ENCODE measurements at places on chromosomes 2 and 18.
A peak's percentile ranks its signal among the peaks of the same experiment; 100 is the strongest.

DNA sequence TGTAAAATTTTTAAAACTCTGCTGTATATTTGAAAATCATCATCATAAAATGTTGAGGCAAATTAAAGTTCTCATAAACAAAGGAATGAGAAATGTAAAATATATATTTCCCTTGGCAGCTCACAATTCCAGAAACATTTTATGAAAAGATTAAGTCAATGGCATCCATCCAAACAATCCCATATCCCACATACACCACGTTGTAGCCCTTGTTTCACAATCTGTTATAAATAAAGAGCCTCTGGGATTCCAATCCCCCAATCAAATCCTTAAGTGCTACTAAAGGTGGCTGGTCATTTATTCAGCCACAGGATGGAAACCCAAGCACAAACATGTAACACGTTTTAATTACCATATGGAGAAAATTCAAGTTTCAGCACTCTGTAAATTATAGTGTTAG is 51.7 kb downstream of the GFPT1 start:
- no peak for DNase-seq

DNA sequence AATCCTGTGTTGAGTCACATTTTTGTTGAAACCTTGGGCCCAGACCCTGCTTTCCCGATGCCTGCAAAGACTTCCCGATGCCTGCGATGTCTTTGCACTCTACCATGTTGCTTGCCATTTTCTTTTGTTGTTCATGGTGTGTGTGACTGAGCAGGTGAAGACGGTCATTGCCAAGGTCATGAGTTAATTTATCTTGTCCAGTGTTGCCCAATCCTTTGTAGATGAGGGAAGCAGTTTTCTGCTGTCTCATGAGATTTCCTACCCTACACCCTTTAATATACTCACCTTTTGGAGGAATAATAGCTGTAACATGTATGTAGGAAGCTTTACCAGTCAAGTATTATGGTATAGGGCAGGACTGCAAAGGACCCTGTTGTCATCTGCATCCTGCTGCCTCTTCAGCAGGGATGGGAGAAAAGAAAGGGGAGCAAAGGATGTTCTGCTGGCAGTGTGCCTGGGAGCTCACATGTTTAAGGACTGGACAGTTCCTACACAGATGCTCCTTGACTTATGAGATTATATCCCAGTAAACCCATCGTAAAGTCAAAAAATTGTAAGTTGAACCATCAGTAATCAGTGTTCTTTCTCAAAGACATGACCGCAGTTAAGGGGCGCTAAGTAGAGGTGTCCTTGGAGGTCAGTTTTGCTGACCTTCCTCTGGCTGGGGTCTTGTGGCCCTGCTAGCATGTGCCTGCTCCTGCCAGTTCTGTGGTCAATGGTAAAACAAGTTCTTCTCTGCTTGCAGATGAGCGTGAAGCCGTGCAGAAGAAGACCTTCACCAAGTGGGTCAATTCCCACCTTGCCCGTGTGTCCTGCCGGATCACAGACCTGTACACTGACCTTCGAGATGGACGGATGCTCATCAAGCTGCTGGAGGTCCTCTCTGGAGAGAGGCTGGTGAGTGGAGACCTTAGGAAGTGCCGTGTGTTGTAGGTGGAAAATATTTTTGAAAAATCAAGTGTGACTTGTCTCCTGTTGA is 124.8 kb upstream of the EML6 start:
- no peak for DNase-seq

- DNase-seq = no peak
Measured at GRCh38 chr2:230413479-230413878, 2.5 kb upstream of the SP100 start.

DNA sequence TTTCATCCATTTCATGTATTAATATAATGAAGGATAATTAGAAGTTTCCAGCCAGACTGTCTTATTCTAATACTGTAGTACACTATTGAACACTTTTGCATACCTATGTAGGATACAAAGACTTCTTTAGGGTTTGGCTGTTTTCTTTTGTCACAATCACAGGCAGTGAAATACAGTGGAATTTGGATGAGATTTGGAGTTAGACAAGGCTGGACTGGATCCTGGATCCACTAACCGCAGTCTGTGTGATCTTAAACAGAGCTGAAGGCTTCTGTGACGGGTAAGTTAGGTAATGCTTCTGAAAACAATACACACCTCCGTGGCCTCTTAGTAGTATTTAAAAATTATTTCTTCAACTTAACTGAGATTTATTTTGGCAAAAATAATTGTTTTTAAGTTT is 1128.6 kb upstream of the CDH2 start:
- DNase-seq = no peak

GRCh38 chr18:26021061-26021754 is 69.2 kb downstream of the SS18 start:
- DNase-seq = no peak

DNA sequence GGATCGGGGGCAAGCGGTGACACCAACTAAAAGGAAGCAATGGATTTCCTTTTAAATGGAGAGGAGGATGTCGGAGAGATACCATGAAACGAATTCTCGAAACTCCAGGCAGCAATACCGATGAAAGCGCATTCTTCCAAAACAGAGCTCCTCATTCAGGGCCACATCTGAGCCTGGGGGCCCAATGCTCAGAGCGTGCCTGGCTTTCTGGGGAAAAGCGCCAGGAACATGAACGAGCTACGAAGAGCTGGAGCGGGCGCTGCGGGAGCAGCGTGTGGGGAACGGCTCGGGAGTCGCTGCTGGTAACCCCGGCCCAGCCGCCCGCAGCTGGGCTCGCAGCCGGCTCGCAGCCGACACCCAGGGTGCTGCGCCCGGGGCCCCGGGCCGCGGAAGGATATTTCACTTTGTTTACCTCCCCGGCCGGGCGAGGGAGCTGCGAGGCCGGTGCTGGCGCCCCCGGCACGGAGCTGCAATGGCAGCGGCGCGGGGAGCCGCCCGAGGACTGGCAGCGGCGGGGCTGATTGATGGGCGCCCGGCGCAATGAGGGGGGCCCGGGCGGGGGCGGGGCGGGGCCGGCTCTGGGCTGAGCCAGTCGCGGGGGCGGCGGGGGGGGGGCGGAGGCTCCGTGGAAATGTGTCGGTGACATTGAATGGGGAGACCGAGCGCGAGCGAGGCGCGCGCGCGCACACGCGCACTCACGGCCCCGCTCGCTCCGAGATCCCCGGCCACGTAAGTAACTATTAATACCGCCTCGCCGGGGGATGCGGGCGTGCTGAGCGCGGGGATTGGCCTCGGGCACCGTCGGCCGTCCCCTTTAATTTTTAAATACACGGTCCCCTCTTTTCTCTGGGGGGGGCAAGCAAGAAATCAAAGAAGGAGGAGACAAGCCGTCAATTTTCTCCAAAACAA is at the start of gene TRIB2:
TRIB2 (plus strand) TSS at position 655 of the 909 bp plus-strand sequence. CDS start 1,372 bp downstream, outside the sequence.
- peak; percentile 82 for DNase-seq

GRCh38 chr2:159366538-159366937 is 80.0 kb upstream of the WDSUB1 start:
- no peak for DNase-seq

GRCh38 chr2:182804128-182804527 is 62.3 kb downstream of the FRZB start:
- no peak for DNase-seq

DNA sequence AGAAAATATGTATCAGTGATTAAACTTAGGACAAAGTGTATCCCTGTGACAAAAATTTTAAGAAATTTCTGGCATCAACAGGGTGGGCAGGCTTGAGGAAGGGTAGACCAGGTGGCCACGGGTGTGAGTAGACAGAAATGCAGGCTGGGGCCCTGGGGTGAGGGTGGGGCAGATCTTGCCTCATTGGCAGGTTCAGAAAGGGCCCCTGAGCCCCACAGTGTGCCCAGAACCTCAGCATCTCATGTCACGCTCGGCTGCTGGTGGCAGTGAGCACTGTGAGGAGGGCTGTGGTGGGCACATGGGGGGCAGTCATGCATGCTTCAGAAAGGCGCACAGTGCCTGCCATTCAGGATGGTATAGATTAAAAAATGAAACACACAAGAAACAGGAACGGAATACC is 7.6 kb upstream of the ASB18 start:
- no peak for DNase-seq

- no peak for DNase-seq
Measured at GRCh38 chr2:205297846-205298245, 384.5 kb upstream of the NRP2 start.

GRCh38 chr2:160431441-160431840 is 62.2 kb downstream of the RBMS1 start:
- no peak for DNase-seq

DNA sequence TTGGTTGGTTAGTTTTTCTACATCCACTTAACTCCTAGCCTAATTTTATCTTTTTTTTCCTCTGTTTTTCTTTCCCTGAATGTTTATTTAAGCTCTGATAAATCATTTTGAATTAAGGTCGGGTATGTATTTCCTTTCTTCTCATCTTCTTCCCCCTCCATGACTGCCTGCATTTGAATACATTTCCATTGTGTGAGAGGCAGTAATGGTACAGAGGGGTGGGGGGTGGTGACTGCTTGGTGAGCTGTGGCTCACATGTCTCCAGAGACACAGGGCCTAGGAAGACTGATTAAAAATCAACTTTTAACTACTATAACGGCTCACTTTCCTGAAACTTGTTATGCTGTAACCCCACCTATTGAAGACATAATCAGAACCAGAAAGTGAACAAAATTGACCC is 58.0 kb downstream of the NEDD4L start:
- DNase-seq = no peak

- DNase-seq = no peak
Measured at GRCh38 chr2:4529738-4530137, 826.4 kb downstream of the DCDC2C start.

DNA sequence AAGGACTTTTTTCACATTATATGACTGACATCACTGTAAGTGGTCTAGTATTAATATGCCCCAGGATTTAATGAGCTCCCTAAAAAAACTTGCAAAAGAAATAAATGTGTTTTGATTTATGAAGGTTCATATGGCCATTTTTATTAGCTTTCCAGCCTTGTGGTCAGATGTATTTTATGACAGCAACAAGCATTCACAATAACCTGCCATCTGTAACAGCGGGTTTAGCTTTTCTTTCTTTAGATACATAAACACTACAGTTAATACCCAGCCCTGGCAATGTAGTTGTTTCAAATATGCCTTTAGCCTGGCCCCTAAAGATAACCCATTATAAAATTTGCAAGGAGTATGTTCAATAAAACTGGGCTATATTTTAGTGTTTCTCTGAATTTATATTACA is 1063.8 kb downstream of the SOCS6 start:
- no peak for DNase-seq

DNA sequence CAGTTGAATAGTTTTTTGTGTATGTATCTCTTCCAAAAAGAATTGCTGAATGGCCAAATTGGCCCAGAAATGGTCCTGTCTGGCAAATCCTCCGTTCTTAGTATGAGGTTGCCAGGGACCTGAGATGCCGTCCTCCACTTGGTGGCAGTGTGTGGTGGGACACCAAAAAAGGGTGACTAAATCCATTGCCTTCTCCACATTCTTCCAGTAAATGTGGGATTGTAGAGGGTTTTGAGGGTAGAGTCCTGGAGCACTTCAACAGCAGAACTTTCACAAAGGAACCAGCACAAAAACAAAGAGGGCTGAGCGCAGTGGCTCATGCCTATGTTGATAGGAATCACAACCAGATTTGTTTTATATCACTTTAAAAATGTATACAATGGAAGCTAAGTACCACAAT is 199.9 kb downstream of the BCL2 start:
- no peak for DNase-seq

DNA sequence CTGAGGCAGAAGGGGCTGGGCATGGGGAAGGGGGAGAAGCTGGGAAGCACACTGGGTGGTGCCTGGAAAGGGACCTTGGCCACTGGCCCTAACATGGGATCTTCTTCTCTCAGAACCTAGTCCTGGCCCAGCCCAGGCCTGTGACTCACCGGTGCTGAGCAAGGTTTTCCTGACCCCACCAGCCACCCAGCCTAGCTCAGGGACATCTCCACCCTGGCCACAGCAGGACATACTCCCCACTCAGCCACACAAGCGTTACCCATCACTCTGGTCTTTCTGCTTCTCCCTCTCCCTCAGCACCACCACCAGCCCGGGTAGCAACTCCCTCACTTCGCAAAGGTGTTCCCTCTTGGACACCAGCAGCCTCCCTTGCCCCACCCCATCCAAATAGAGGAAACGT is 22.8 kb downstream of the TNS1 start:
- DNase-seq = no peak

- no peak for DNase-seq
Measured at GRCh38 chr2:201952187-201952586, 81.5 kb upstream of the FZD7 start.

DNA sequence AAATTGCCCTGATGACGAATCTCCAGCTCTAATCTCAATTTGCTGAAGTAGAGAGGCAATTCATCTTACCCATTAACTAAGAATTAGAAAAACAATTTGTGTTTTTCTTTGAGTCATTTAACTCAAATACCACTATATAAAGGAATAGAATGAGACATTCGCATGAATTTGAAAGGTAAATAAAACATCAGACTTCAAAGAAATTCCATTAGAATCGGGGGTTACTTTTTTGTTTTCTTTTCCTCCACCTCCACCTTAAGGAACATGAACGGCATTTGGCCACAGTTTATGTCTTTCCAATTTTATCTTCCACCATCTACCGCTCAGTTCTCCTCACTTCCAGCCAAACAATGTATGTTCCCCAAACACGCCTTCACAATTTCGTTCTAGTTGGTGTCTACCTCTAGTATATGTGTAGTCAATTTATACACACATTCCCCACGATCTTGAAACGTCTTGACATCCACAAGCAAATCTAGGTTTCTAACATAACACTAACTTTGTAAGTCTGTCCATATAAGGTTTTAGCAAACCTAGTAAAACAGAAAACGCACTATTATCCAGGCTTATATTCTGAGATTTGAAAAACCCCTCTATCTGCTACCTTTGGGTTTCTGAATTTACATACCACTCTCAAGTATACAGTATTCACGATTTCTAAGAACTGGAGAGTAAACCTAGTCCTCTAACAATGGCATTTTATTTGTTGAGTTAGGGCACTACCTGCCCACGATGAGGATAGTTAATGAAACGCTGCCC is 1.2 kb upstream of the SMCHD1 start:
- no peak for DNase-seq

GRCh38 chr2:11446733-11447248 is 19.2 kb downstream of the E2F6 start:
- DNase-seq = peak; percentile 3

DNA sequence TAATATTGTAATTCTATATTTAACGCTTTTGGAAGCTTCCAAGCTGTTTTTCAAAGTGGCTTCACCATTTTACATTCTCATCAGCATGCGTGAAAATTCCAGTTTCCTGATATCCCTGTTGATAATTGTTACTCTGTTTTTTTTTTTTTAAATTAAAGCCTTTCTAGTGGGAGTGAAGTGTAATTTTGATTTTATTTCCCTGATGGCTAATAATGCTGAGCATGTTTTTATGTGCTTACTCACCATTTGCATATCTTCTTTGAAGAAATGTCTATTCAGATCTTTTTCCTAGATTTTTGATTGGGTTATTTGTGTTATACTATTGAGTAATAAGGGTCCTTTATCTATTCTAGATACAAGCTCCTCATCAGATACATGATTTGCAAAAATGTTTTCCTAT is 382.8 kb upstream of the HS6ST1 start:
- DNase-seq = no peak

GRCh38 chr2:43105586-43106558 is 120.5 kb downstream of the ZFP36L2 start:
- DNase-seq = no peak

Measured in stimulated activated CD8-positive, alpha-beta memory T cell treated with anti-CD3 and anti-CD28 coated beads, Interleukin-15, amount 100 ng/mL, for 48 hours (primary cell).